ENCODE measurements at places on chromosomes 6 and 20. TPM values are rescaled to one million over a fixed set of nuclear protein-coding genes. Genes with fewer than 3 reads are reported as not detected.

Gene KCNQ5
- 5.2 TPM for total RNA-seq

DNA sequence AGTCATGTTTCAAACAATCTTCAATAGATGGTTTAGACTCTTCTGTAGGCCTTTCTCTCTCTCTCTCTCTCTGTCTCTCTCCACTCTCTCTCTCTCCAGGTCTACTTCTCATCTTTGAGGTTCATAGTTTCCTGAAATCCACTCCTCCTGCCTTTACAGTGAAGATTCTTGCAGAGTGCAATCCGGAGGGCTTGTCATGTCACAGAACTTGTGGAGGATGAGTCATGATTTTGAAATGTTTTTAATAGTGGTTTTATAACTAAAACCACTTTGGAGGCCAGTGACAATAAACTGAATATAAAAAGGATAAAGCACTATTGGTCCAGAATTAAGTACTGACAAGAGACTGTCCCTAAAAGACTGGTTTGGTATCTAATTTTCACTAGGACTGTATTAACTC is 156.3 kb downstream of the KIF6 start:
- no peak for DNase-seq

- no peak for DNase-seq
These were observed 22.6 kb downstream of the GHRH start for GRCh38 chr20:37238935-37239451.

- DNase-seq, result no peak
These were observed 4.0 kb upstream of the CDH22 start for GRCh38 chr20:46312075-46312944.

- no peak for DNase-seq
These were observed 48.4 kb upstream of the CDYL start for GRCh38 chr6:4727671-4728435.

DNA sequence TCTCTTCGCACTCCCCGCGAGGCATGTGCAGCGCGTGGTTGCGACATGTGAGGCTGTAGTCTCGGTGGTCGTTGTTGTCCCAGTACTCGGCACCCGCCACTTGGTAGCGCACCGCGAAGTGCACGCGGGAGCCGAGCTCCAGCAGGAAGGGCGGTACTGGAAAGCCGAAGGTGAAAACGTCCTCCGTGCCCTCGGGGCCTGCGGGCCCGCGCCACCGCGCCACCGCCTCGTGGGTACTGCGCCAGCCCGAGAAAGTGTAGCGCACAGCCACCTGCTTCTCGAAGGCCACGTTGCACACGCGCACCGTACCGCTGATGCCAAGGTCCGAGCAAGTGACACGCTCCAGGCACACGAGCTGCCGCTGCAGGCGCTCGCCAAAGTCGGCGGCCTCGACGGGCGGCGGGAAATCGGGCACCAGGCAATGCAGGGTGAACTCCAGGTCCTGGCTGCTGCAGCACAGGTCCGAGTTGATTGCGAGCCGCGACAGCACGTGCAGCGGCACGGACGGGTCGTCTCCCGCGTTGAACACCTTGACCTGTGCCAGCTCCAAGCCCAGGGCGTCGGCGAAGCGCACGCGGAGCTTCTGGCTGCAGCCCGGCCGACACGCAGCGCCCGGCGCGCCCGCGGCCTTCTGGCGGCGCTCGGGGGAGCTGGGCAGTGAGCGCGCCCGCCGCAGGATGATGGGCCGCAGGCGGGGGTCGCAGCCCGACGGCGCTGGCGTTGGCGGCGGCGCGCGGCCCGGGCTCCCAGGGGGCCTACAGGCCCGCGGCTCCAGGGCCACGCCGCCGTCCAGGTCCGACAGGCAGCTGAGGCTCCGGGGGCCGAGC is 840 bp downstream of the PPP1R3D start:
- DNase-seq, result no peak

- DNase-seq, result no peak
These were observed 869.9 kb downstream of the KIF16B start for GRCh38 chr20:15703171-15703911.
